MG63 (cell line): ENCODE measurements at places on chromosomes 13 and 19. TPM values are rescaled to one million over a fixed set of nuclear protein-coding genes. Genes with fewer than 3 reads are reported as not detected.

DNA sequence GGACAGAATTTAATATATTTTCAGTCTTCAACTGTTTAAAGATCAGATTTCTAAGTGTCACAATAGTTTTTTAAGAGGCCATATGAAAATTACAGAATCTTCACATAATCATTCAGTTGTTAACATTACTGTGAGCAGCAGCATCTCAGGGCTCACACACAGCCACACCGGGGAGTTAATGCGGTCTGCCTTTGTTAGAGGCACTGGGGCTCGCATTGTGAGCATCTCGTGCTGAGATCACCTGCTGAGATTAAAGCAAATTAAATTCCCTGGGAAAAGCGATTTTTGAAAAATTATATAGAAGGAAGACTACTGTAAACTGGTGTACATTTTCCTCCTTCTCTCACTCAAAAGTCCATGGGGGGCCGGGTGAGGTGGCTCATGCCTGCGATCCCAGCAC is 16.6 kb downstream of the GPR12 start:
- no peak for DNase-seq

DNA sequence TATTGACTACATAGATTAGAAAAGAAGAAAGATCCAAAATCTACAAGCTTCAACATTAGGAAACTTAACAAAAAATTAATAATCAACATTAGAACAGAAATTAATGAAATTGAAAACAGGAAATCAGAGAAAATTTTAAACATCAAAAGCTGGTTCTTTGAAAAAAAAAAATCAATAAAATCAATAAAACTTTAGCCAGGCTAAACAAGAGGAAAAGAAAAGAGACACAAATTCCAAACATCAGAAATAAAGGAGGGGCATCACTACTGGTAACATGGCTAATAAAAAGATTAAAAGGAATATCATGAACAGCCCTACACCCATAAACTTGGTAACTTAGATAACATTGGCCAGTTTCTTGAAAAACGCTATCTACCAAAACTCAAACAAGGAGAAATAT is 110.2 kb downstream of the ATP11A start:
- DNase-seq, result no peak

DNA sequence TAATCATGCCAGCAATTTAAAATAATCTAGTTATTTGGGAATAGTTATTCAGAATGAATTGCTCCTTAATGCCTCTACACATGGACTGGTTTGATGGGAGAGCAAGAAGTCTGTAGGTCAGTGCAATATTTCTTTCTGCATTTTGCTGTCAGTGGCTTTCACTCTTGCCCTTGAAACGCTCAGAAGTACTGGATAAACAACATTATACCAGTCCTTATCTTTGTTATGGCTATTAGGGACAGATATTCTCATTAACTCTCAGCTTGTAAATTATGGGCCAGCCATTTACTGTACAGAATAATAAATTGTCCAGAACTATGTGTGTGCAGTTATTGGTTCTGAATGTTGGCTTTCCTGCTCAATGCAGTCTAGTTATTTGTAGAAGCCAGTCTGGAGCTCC is 224.4 kb downstream of the OXGR1 start:
- no peak for DNase-seq

DNA sequence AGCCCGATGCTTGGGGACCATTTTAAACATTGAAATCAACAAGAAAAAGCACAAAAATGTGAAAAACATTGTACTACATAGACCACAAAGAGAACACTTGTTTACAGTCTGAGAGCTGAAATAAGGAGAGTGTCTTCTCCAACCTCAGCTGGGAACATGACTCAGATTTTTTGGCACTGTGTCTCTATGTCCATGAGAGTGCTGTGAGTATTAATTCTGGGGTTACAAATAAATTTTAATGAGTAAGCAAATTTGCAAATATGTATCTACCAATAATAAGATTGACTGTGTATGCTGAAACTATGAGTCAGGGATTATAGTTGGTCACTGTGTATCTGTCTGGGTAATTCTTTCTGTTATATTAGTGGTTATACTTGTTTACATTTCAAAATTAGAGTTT is 174.0 kb downstream of the DCT start:
- peak; percentile 62 for DNase-seq

GRCh38 chr19:3098515-3099346 is 4.6 kb downstream of the GNA11 start:
- peak; percentile 47 for DNase-seq

GRCh38 chr13:72221276-72221962 is 354.4 kb upstream of the DACH1 start:
- peak; percentile 25 for DNase-seq

- DNase-seq, result no peak
Observed at GRCh38 chr13:113656831-113657671, 947 bp downstream of the ATP4B start.

DNA sequence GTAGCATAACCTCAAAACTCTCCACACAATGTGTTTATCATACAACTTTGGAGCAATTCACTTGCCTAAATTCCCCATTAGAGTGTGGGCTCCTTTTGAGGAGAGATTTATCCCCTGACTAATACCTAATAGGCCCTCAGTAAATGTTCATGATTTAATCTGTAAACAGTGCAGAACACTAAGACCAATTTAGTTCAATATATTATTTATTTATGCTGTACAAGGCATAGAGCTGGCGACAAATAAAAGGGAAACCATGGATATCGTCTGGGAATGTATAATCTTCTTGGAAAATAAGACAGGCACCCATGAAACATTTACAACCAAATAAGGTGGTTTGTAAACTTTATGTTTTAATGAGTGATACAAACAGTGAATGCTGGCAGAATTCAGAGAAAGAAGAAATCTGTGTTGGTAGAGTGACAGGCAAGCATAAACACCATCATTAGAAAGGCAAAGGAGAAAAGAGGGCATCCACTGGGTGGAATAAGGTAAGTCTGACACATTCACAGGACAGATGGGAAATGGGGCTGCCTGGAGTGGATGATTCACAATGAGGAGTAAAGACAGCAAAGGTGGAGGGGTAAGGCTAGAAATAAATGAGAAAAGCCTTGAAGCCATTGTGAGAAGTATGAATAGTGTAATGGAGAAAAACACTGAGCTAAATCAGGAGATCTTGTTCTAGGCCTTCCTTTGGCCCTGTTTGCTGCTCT is 106.1 kb upstream of the MIR17HG start:
- DNase-seq, result no peak

GRCh38 chr19:1812426-1813191 is 533 bp upstream of the ATP8B3 start:
- DNase-seq, result peak; percentile 94

- DNase-seq, result no peak
Observed at GRCh38 chr13:86554066-86554465, 754.8 kb upstream of the SLITRK6 start.

GRCh38 chr13:59024434-59024833 is 1139.3 kb downstream of the DIAPH3 start:
- DNase-seq, result no peak

- DNase-seq, result no peak
Observed at GRCh38 chr19:12111176-12111575, 29.0 kb downstream of the ZNF20 start.

ATP12A gene
- total RNA-seq, result not detected in 2 replicates

ZNF682 gene
- total RNA-seq, result 1.1 and 2.9 TPM in 2 replicates

OR7D2 gene
- not detected in 2 replicates for total RNA-seq

SLC15A1 gene
- 0.49 TPM in 1 of 2 replicates, not detected in the other for total RNA-seq

PLEKHA4 gene
- total RNA-seq, result 5.4 and 14.5 TPM in 2 replicates

HSD11B1L gene
- 3.6 and 5.8 TPM in 2 replicates for total RNA-seq

DHX34 gene
- total RNA-seq, result 18.0 and 25.3 TPM in 2 replicates

CD22 gene
- not detected in 2 replicates for total RNA-seq

ZNF223 gene
- total RNA-seq, result 0.63 and 2.9 TPM in 2 replicates

LRG1 gene
- not detected in 2 replicates for total RNA-seq

PNMA8C gene
- not detected in 2 replicates for total RNA-seq

ICAM5 gene
- total RNA-seq, result not detected in 2 replicates

PTGIR gene
- total RNA-seq, result not detected in 2 replicates

BEST2 gene
- 0.30 TPM in 1 of 2 replicates, not detected in the other for total RNA-seq

CGB2 gene
- not detected in 2 replicates for total RNA-seq

FCGBP gene
- total RNA-seq, result 1.4 TPM in 1 of 2 replicates, not detected in the other

CYP2B6 gene
- total RNA-seq, result not detected in 2 replicates
